ENCODE measurements at places on chromosomes 1 and 21.

GRCh38 chr1:61274939-61275338 lies 192.6 kb downstream of the NFIA start:
- no peak for DNase-seq

GRCh38 chr1:241899210-241899609 lies 51.2 kb downstream of the EXO1 start:
- no peak for DNase-seq

DNA sequence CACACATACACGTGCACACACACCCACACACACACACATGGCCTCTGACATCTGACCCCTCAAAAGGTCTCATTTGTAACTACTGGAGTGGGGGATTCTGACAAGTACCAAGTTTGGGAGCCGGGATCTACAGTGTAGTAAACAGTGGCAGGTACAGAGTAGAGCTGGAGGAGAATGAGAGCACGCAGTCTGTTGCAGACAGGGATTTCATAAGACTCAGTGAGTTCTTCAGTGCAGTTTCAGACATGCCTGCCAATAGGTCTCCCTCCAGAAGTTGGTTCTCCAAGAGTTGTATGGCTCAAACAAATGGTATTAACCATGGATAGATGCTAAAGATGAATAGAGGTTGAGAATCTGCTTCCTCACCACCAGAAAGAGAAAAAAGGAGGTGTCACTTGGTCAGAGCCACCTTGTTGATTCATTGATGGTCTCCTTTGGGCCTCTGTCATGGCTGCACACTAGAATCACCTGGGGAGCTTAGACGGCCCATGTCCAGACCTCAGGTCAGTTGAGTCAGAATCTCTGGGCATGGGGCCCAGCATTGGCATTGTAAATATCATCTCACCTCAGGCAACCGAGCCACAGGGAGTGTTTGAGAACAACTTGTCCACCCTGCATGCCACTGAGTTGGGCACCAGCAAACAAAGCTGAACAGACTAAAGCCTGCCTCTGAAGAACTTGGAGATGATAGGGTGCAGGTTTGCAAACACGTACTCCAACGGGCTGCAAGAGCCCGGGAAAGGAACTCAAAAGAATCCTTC lies 122.1 kb downstream of the EDEM3 start:
- DNase-seq: no peak

GRCh38 chr1:67840449-67840848 lies 7.2 kb upstream of the GNG12 start:
- DNase-seq: peak; percentile 73

DNA sequence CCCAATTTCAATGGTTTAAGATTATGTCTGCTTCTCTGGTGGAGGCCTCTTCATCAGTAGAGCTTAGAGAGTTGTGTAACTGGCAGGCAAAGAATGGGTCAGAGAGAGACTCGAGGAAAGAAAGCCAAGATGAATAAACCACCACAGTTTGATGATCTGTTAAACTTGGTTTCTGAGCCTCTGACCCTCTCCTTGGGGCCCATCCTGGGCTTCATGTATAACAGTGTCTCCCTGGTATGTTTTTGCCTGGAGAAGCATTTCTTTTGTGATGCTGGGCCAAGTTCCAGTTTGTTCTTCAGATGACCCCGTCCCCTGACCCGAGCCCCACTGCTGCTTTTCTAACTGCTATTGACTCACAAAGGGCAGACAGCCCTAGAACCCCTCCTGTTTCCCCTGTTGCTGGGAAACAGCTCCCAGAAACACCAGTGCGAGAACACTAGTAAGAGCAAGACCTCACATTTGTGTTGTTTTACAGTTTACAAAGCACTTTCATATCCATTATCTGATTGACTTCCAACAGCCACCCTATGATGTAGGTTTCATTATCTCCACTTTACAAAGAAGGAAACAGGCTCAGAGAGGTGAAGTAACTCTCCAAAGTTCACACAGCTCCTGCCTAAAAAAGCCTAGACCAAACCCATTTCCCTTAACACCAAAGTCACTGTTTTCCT lies 9.0 kb downstream of the CD2 start:
- DNase-seq: no peak

- no peak for DNase-seq
Measured at GRCh38 chr1:100344774-100345173, 7.5 kb upstream of the CDC14A start.

DNA sequence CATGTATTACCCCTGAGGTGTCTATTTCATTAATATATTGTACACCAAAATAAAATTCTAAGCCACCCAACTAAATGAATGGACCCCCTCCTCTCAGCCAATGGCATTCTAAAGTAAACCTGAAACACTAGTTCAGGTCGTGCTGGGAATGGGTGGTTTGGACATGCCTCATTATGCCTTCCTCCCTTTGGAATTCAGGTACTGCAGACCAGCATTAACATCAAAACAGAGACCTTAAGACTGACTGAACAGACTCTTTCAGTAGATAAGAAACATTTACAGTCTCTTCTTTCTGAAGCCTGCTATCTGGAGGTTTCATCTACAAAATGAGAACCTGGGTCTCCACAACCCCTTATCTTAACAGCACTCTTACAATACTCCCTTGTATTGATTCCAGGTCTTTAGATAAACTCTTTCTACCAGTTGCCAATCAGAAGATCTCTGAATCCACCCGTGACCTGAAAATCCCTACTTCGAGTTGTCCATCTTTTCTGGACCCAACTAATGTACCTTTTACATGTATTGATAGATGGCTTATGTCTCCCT lies 93.6 kb downstream of the PKN2 start:
- DNase-seq: no peak

DNA sequence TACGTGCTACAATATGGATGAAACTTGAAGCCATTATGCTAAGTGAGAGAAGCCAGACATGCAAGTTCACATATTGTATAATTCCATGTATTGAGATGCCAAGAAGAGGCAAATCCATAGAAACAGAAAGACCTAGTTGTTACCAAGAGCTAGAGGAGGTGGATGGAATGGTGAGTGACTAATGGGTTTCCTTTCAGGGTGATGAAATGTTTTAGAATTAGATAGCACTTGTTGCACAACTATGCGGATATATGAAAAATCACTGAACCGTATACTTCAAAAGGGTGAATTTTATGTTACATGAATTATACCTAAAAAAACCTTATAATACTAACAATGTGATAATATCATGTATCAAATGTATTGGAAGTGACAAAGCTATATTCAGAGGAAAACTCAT lies 18.1 kb downstream of the EPHA10 start:
- no peak for DNase-seq

- DNase-seq: no peak
Measured at GRCh38 chr1:153631047-153632022, 2.5 kb upstream of the CHTOP start.

DNA sequence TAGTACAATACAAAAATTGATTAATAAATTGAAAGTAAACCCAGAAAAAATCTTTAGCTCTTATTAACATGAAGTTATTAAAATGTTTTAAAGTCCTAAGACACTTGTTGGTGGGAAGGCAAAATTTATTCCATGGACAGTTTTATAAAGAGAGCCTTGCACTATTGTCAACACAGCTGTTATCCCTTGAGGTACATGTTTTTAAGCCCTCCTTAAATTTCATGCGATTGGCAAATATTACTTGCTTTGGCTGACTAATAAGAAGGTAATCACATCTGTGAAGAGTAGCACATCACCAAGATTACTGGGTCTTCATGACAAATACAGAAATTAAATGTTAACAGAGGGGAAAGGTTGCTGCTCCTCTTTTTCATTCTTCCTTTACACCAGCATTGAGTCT lies 611.1 kb downstream of the BRINP3 start:
- no peak for DNase-seq

- DNase-seq: peak; percentile 79
Measured at GRCh38 chr1:206479183-206480125, 9.2 kb downstream of the IKBKE start.

- no peak for DNase-seq
Measured at GRCh38 chr1:191675856-191676783, 482.1 kb upstream of the RGS18 start.

GRCh38 chr1:62276791-62277190 lies 42.4 kb downstream of the KANK4 start:
- DNase-seq: no peak

DNA sequence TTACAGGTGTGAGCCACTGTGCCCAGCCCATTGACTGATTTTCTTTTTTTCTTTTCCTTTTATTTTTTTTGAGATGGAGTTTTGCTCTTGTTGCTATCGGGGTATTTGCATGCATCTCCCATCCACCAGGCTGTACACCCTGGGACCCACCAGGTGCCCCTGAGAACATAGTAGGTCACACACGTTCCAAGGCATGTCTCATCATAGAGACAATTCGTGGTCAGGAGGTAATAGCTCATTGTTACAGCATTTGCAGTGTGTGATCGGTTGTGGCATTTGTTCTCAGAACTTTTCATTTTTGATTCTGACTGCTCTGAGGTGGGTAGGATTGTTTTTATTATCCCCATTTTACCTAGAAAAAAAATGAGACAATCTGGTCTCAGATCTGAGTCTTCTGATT lies 29.6 kb downstream of the BCL9 start:
- no peak for DNase-seq

DNA sequence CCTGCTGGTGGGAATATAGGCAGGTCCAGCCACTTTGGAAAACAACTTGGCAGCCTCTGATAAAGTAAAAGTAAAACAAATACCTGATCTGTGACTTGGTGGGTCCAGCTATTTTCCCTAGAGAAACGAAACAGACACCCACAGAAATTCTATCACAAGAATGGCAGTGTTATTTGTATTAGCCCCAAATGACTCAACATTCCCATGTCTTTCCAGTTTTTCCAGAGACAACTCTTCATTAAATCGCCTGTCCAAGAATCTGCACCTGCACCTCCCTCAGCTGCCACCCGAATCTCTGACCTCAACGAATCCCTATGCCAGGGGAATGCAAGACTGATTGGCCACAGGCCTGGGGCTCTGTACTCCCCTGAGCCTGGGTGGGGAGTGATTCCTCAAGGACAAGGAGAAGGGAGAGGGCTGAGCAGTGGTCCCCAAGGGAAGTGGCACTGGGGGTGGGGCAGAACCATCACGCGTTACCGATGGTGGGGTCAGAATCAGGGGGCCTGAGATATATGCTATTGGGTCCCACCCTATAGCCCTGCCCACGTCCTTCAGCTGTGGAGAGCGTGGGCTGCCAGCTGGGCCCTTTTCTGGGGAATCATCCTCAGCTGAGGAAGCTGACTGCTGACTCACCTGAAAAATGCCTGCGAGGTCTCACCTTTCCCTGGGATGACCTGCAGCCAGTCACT lies 553.0 kb downstream of the PTPRU start:
- no peak for DNase-seq

- no peak for DNase-seq
Measured at GRCh38 chr1:54883349-54884102, 3.5 kb downstream of the DHCR24 start.

- peak; percentile 2 for DNase-seq
Measured at GRCh38 chr1:16440131-16440469, 424 bp upstream of the NECAP2 start.

DNA sequence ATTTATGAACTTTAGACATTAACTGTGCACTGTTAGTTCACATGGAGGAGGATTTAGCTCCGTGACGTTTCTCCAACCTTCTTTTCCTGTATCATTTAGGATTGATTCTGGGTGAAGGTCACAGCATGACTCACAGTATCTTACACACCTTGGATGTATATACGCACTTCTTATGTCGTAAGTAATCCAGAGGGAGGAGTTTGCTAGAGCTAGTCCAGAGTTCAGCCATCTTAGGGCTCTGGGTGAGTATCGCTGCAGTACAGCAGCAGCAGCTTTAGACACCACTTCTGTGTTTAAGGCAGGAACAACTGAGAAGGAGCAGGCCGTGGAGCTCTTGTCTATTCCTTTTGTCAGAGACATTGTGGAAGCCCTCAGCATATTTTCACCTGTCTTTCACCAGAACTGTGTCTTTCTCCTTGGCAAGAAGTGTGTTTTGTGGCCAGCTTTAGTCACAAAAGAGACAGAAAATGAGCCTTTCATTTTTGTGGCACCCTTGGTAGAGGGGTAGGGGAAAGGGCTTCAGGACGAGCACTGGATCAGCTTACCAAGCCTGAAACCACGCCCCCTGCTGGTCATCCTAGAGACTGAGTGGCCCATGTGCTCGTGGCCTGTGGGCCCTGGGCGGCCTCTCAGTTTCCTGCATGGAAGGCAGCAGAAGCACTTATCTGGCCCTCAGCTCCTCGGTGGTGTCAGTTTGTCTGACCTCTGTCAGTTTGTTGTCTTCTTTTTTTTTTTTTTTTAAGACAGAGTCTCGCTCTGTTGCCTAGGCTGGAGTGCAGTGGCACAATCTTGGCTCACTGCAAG lies 64.0 kb downstream of the ADARB1 start:
- DNase-seq: peak; percentile 60

GRCh38 chr21:19148056-19148455 lies 744.5 kb upstream of the TMPRSS15 start:
- no peak for DNase-seq

GRCh38 chr1:165928075-165928731 lies 100.8 kb downstream of the UCK2 start:
- DNase-seq: peak; percentile 58

GRCh38 chr1:64581135-64581842 lies 111.4 kb downstream of the CACHD1 start:
- no peak for DNase-seq

DNA sequence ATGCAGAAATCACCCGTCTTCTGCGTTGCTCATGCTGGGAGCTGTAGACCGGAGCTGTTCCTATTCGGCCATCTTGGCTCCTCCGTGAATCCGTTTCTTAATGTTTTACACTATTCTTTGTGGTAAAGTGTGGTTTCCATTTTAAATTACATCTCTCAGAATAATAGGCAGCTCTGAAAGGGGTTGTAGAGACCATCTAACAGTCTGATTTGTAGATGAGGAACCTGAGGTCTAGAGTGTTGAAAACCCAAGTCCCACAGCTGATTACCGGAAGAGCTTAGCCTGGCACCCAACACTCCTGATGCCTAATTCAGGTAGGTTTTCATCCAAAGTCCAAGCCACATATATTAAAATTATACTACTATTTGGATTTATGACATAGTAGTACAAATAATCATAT lies 144.0 kb downstream of the LEPR start:
- no peak for DNase-seq

GRCh38 chr1:31483012-31483946 lies 70.3 kb downstream of the SERINC2 start:
- DNase-seq: peak; percentile 18

GRCh38 chr1:211331011-211331709 lies 4.5 kb downstream of the TRAF5 start:
- no peak for DNase-seq

DNA sequence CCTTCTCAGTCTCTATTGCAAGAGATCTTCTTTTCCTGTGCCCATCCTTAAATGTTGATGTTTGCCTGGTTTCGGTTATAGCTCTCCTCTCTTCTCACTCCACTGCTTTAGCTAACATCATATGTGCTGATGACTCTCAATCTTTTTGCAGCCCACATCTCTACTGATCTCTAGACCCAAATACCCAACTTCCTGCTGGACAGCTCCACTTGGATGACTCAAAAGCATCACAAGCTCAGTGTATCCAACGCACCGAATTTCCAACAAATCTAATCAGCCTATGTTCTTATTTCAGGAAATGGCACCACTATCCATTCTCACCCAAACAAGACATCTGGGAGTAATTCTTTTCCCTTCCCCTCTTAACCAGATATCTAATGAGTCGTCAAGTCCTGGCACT lies 79.1 kb upstream of the ARTN start:
- no peak for DNase-seq
